Cardiac septum (tissue), 1 donor: ENCODE measurements at places on chromosomes 1 and 21.
A peak's percentile ranks its signal among the peaks of the same experiment; 100 is the strongest.

DNA sequence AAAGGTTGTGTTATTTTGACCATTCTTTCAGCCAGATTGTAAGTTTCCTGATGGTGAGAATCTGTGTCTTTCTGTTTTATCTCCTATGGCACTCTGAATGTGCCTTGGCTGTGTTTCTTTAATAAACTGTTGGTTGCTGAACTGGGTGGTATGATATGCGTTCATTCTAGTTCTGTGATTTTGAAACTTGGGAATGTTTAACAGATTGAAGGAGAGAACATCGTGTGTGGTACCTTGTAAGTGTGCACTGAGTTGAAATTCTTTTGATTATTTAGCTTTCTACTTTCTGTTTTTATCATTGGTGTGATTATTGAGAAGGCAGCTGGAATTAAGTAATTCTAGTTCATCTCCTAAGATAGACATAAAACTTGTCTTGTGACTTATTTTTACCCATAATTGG, 4.6 kb downstream of the BACH1 start:
- DNase-seq = no peak

DNA sequence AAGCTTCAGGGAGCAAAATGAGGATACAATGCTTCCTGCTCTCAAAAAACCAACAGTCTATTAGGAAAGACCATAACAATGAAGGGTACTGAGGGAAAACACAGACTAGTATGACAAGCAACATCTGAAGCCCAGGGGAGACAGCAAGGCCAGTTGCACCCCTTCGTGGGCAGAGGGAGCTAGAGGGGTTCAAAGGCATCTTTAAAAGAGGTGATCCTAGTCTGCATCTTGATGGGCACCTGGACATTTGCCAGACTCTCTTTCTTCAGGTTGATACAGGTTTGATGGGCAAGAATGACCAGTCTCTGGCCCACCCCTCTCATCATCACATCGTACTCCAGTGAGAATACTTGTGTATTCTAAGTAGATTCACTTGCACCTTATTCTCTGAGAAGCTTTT, 177.7 kb downstream of the VAV3 start:
- no peak for DNase-seq

DNA sequence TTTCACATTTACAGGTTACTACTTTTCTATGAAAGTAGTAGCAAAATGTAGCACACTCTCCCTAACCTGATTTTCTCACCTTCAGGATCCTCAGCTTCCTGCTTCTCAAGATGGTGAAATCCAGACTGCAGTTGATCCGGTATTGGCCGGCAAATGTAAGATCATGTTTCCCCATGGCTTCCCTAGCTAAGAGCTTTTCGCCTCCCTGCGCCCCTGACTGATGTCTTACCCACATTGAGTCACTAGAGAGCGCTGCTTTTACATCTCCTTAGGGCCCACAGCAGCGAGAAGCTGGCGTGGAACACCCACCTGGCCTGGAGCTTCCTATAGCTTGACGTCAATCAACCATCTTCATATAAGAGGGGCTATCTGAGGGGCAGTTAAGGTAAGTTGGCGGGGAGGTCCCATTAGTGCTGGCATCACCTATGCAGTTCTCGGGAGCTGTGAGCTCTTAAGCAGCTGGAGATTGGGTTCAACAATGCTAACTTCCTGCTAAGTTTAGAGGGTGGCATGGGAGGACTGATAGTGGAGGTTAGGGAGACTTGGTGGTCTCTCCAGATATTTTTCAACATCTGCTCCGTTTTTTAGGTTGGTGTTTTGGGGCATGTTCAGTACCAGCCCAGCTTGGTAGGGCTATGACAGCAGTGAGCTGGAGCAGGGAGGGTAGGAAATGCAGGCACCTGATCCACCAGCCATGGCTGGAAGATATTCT, 5.5 kb downstream of the PTPN7 start:
- DNase-seq = no peak

- DNase-seq = no peak
Observed at GRCh38 chr1:20430355-20431175, 55.4 kb downstream of the CAMK2N1 start.

GRCh38 chr1:213120386-213120785, 69.3 kb downstream of the RPS6KC1 start:
- no peak for DNase-seq

DNA sequence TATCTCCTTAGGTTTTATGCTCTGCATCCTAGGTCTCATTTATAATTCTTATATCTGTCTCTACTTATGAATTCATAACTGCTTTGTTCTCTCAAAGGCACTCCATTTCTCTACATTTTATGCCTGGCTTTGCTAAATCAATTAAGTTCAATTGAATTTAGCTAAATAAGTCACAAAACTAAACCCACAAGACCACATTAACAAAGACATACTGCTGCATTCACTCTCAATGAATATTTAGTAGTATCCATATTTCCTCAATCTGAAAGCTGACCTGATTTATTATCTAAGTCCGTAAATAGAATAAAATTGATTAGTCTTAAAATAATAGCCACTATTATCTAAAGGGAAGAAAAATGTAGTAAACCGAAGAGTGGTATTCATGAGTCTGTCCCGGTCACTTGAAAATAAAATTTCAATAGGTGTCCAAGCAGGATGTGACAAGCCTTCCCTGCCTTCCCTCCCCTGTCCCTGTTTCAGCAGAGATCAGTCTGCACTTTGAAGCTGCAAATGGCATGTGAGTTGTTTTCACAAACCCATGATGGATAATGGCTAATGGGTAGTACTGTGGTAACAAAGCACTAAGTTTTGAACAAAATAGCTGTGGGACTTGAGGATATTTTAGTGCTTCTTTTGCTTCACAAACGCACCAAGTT, 295.0 kb upstream of the NCAM2 start:
- no peak for DNase-seq

DNA sequence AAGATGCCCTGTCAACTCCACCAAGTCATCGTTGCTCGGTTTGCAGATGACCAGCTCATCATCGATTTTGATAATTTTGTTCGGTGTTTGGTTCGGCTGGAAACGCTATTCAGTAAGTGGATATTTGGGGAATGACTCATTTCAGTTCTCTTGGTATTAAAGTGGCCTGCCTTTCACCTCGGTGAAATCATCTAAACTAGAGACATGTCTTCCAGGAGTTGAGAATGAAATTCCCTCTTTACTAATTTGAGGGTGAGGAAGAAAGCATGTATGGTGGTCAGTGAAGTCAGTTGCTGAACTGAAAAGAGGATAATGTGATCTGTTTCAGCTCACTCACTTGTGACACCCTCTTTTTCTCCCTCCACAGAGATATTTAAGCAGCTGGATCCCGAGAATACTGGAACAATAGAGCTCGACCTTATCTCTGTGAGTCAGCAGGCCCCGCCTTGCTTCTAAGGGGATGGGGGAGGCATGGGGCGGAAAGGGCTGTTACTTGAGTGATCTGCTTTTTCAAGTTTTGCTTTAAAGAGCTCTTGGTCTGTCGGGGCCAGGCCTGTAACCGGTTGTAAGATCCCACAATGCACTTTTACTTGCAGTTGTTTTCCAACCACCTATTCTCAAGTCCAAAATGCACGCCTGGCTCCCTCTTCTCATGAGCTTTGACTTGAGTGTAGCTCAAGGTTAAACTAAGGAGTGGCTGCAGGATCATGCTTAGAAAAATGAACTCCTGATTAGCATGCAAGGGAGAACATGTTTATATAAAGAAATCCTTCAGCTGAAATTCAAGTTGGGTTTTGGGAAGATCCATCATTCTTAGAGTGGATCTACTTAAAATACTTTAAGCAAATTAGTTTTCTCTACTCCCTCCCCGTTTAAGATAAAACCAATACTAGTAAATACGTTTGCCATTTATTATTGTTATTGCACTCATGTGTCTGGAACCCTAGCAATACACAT, 59.8 kb downstream of the CAPN2 start:
- no peak for DNase-seq

DNA sequence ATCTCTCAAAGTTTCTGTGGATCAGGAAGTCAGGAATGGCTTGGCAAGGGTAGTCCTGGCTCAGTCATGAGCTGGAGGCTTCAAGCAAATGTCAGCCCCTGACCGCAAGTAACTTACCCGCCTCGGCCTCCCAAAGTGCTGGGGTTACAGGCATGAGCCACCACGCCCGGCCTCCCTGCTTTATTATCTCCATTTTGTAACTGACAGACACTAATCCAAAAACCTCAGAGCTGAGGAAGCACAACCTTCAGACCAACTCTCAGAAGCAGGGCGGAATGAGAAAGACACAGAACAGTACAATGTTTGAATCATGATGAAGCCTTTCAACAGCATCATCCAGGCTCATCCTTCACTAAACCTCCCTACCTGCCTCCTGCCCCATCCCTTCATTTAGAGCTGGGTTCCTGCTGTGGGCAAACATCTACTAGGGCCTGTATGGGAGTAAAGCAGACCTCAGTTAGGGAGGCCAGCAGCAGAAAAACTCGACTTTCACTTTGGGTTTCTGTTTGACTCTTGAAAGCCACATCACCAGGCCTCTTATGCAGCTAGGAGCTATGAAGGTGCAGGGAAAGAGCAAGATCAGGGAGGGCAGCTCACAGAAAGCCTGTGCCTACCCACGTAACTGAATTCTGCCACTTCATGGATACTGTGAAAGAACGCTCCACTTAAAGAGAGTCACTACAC, 84.4 kb upstream of the RAB4A start:
- no peak for DNase-seq

DNA sequence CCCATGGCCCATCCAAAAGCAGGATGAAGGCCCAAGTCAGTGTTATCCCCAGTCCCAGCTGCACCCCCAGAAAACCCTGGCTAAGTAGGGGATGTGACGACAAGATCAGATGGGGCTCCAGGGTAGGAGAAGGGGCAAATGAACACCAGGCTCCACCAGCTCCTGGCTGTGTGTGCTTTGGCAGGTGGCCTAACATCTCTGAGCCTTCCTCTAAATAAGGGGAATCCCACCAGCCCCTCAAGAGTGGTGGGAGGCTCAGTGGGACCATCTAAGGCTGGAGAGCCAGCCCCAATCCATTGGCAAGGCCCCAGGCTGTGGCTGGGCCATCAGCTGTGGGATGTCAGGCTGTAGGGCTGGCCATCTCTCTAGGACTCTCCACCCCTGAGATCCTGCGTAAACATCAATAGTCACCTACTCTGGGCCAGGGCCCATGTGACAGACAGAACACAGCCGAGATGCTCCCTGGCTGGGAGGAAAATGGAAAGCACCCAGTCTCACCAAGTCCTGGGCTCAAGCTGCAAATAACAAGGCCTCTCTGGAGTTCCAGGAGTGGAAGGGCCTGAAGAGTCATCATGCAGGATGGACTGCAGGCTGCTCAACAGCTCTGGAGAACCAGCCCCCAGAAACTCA, 7.5 kb downstream of the SDC3 start:
- no peak for DNase-seq

- DNase-seq = no peak
Observed at GRCh38 chr1:99965646-99966375, 4.0 kb upstream of the SLC35A3 start.

- no peak for DNase-seq
Observed at GRCh38 chr1:100080331-100080730, 52.4 kb downstream of the SASS6 start.

DNA sequence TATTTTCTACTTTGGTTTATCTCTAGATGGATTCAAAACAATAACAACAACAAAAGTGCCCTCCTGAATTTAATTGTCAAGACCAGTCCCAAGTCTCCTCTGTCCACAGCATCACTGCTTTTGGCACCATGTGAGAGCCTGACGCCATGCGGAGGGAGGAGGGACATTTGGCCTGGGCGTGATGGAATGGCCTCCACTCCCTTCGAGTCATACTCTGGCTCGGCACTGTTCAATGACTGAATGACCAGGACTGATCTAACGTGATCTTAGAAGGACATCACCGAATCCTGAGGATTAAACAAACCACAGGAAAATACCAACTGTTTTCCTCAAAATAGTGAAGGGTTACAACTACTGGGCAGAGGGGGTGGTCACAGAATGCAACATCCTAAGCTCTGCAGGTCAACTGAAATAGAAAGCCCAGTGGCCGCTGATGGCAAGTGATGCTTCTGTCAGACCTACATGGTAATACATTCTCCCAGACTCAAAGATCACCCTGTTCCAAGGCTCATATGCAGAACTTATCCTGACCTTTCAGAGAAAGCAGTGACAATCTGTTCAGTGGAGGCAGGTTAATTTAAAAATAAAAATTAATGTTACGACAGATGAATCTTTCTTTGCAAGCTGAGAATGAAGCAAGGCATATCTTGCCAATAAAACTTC, 19.1 kb downstream of the SRSF4 start:
- no peak for DNase-seq

DNA sequence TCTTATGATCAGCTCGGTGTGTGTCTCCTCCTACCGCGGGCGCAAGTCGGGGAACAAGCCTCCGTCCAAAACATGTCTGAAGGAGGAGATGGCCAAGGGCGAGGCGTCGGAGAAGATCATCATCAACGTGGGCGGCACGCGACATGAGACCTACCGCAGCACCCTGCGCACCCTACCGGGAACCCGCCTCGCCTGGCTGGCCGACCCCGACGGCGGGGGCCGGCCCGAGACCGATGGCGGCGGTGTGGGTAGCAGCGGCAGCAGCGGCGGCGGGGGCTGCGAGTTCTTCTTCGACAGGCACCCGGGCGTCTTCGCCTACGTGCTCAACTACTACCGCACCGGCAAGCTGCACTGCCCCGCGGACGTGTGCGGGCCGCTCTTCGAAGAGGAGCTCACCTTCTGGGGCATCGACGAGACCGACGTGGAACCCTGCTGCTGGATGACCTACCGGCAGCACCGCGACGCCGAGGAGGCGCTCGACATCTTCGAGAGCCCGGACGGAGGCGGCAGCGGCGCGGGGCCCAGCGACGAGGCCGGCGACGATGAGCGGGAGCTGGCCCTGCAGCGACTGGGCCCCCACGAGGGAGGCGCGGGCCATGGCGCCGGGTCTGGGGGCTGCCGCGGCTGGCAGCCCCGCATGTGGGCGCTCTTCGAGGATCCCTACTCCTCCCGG, 1.5 kb downstream of the KCNC4 start:
- DNase-seq = no peak

DNA sequence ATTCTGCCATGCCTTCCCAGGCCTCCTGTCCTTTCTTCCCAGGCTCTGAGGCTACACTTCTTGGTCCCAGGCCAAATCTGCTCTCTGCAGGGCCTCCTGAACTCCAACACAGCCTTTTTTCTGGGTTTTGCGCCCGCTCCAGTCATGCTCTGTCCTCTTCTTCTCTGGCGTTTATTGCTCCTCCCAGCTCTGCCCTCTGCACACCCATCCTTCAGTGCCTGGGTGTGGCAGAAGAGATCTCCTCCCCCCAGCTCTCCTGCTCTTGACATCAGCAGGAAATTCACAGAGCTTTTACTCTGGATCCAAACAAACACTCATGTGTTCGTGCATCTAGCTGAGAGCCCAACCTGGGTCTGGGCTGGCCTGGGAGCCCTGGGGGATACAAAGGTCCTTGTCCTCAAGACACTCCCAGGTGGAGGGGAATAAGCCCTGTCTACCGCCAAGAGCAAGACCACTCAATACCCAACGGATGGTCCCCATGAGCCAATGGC, 22.9 kb upstream of the EPS8L3 start:
- DNase-seq = peak; percentile 66

GRCh38 chr1:20250340-20250989, 40.2 kb upstream of the VWA5B1 start:
- no peak for DNase-seq

DNA sequence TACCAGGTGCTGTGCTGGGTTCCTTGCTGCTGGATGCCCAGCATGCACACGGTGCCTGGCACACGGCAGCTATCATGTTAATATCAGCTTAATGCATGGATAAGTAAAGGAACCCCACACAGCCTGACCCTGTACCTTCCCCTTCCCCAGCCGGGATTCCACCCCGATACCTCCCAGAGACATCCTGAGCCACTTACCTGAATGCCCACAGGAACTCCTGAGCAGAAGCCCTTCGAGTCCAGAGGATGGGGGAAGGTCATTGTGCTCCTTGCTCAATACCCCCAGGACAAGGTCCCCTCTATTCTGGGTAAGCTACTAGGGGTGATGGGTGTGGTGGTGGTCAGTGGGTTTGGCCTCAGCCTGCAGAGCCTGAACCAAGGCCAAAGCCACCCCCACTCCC, 1.4 kb downstream of the FAM131C start:
- DNase-seq = no peak
